Stimulated activated CD8-positive, alpha-beta memory T cell treated with anti-CD3 and anti-CD28 coated beads, Interleukin-15, amount 100 ng/mL, for 1 hour (primary cell): ENCODE measurements at places on chromosomes 1 and 21.

DNA sequence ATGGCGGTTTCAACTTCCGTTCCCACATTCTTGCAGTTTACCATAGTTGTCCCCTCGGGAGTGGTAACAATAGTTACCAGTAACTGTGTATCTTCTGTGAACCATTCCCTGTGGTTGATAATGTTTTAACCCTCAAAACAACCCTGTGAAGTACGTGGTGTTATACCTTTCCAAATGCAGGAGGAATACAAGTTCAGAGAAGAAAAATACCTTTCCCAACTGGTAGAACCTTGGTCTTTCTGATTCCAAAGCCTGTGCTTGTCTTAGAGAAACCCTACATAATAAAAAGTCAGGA lies 789 bp downstream of the BTF3L4 start:
- DNase-seq: no peak

DNA sequence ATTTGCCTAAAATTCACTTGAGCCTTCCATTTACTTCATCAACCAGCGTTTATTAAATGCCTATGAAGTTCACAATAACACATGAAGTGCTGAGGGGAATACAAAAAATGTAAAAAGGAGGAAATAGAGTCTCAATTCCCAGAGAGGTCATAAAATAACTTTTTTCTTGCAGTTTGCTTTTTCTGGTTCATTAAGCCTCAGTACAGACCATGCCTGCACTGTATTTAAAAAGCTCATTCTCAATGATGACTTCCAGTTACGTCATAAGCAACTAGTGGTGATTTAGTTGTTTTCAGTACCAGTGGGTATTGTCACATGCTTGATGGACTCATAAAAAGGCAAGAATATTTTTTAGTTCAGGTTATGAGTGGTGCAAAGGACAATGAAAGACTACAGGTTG lies 160.1 kb upstream of the UBE2U start:
- DNase-seq: no peak

DNA sequence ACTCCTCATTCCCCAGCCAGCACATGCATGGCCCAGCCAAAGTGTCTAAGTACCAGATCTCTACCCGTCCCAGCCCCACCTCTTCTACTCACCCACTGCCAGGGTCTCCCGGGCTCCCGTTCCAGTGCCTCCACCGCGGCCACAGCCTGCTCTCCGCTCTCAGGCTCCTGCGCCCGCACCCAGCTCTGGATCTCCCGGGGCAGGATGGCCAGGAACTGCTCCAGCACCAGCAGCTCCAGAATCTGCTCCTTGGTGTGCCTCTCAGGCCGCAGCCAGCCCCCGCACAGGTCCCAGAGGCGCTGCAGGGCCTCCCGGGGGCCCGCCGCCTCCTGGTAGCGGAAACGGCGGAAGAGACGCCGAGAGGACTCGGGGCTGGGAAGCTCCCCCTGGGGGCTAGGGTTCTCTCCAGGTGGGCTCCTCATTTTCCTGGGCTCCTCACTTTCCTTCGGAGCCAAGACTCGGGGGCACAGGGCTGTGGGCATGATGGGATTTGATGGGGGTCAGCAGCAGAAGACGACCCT lies 2.5 kb downstream of the ZNF496 start:
- DNase-seq: no peak

GRCh38 chr1:117590273-117590925 lies 15.4 kb upstream of the TENT5C start:
- DNase-seq: no peak

GRCh38 chr1:220666349-220666748 lies 23.8 kb upstream of the C1orf115 start:
- DNase-seq: no peak

DNA sequence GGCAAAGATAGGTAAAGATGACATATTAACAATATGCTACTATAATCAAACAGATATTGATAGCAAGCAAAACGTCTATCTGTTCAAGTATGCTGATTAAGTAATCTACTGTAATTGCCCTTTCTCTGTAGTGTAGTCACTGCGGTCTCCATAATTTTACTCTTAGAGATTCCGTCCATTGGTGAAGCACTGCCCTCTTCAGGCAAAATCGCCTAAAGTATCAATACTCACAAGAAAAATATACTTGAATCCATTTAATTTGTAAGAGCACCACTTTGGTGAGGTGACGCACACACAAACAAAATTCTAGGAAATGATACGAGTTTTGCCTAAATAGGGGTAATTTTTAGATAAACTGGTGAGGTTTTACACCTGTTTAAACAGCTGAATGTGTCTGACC lies 434.6 kb upstream of the CHRM3 start:
- DNase-seq: no peak

DNA sequence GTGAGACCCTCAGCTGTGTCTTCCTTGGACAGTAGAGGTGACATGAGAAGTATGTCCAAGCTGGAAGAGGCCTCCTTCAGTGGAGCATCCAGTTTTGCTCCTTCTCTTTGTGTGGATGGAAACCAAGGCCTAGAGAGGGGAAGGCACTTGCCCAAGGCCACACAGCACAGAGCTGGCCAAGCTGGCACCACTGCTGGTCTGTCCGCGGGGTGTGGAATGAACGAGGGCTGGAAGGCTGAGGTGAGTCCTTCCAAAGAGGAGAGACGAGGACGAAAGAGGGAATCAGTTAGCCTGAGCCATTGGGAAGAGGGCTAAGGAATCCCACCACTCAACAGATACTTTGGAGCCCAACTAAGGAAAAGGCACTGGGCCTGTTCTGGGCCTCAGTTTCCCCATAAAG lies 27.8 kb upstream of the SELENON start:
- DNase-seq: no peak

DNA sequence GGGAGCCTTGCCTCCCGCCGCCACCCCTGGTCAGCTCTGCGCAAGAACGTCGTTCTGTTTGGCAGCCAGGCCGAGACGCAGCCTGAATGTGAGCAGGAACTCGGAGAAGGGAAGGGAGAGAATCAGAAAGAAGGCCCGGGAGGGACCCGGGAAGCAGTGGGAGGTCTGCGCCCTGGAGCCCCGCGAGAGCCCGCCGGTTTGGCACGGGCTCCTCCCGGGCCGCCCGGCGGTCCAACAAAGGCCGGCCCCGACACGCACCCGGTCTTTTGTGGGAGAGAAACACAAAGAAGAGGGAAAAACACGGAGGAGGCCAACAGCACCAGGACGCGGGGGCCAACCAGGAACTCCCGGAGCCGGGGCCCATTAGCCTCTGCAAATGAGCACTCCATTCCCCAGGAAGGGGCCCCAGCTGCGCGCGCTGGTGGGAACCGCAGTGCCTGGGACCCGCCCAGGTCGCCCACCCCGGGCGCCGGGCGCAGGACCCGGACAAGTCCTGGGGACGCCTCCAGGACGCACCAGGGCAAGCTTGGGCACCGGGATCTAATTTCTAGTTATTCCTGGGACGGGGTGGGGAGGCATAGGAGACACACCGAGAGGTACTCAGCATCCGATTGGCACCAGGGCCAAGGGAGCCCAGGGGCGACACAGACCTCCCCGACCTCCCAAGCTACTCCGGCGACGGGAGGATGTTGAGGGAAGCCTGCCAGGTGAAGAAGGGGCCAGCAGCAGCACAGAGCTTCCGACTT lies 2.7 kb upstream of the OLIG2 start:
- DNase-seq: no peak

- DNase-seq: no peak
These were observed 13.2 kb downstream of the HMGB4 start for GRCh38 chr1:33876970-33877650.

- DNase-seq: no peak
These were observed 807.8 kb downstream of the BRINP3 start for GRCh38 chr1:189669846-189670245.

DNA sequence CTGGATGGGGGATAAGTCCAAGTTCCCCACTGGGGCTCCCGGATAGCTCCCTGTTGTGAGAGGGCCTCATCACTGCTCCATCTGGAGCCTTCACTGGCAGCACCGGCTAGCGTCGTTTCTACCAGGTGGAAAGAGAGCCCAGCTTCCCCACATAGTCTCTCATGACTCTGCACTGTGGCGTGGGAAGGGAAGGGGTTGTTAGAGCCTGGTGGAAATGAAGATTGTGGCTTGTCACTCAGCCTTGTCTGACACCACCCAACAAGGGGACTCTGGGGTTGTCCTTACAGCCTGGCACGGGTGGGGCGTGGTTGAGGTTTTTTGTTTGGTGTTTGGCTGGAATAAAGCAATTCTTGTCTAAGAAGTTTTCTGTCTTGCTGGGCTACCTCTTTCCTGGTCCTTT lies 94.6 kb downstream of the ADARB1 start:
- no peak for DNase-seq

GRCh38 chr1:33121728-33122127 lies 40.8 kb downstream of the AZIN2 start:
- no peak for DNase-seq

DNA sequence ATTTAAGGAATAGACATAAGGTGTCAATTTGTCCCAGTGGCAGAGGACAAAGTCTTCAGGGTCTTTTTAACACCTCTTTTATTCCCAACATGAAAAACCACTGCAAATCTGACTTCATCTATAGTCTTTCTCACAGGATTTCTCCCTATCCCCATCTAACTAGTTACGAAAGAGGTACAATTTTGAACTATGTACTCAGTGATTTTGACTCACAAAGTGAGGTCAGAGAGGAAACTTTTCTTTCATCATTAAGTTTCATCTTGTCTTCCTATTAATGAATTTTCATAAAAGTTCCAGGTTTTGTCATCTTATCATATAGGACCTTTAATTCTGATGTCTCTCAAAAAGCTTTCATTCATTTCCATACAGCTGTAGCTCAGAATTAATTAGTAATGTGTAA lies 63.3 kb downstream of the ASH1L start:
- no peak for DNase-seq

DNA sequence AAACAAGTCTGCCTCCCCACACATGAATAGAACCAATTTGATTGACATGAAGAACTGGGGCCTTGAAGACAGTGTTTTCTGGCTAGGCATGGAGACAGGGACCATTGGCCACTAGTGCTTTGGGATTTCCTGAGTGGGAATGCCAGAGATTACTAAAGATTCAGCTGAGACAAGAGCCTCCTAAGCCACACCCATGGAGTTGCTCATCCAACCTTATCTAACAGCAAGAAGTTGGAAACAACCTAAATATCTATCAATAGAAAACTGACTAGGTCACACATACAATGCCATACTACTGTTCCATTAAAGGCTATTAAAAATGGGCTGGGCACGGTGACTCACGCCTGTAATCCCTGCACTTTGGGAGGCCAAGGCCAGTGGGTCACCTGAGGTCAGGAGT lies 184.1 kb downstream of the ZBTB18 start:
- DNase-seq: no peak
